ENCODE measurements at places on chromosomes 16 and 17.

- DNase-seq: no peak
These were observed 29.4 kb upstream of the MLKL start for GRCh38 chr16:74729783-74730683.

DNA sequence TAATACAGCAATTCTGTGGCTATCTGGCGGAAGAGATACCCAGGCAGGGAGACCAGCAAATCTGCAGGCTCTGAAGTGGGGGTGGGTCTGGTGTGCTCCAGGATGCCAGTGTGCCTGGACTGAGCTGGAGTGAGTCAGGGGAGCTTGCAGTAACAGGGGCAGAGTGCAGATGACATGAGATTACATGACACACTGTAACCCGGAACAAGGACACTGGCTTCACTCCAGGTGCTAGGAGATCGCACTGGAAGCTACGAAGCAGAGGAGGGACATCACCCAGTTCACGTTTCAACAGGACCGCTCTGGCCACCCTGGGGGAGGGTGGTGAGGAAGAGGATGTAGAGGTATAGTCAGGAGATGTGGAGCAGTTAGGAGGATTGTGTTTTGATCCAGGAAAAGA lies 475.6 kb downstream of the CDH13 start:
- no peak for DNase-seq

DNA sequence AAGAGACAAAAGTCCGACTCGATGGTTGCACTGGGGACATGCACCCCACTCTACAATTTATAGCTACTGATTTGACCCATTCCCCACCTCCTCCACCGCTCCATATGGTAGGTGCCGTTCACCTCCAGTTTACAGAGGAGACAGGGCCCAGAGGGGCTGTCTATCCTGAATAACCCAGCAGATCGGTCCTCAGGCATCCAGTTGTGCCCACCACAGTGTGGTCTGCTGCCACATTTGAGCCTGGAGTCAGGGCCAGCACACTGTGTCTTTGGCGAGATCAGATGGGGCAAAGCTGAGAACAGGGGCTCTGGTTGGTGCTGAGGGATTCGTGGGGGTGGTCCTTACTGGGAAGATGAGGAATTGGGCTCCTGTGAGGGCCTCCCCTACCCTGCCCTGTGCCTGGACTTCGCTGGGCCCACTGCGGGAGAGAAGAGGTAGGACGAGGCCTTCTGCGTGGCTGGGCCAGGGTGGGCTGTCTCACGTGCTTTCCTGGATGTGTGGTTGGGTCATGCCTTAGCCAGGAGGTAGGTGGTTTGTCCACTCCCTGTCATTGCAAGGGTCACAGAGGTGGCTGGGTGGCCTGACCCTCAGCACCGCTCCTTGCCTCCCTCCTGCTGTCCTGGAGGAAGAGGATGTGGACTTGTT lies 2.8 kb downstream of the ADCY7 start:
- DNase-seq: no peak

- no peak for DNase-seq
These were observed 19.5 kb downstream of the PMM2 start for GRCh38 chr16:8816967-8817655.

DNA sequence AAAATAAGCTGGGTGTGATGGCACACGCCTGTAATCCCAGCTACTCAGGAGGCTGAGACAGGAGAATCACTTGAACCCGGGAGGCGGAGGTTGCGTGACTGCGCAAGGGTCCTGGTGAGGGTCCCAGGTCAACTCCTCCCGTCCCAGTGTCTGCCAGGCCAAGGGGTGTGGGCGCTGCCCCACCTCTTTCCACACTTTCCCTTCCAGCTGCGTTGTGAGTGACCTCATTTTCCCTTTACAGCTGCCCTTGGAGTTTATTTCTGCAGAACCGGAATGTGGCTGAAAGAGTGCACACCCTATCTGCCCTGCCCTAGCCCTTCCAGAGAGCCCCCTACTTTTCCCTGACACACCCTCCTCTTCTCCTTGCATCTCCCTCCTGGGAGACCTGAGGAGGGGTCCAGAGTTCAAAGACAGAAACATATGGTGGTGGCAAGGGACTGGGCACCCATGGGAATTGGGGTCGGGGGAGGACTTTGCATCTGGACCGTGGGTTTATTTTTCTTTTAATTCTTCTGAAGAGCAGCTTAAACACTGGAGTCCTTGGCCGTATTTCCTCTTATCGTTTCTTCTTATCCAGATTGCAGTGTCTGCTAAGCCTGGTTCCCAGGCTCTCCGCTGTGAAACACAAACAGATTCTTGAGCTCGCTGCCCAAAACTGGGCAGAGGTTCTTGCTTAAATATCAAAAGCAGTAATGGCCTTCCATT lies 20.9 kb downstream of the MRC2 start:
- DNase-seq: no peak

GRCh38 chr16:74261068-74261467 lies 35.5 kb upstream of the PSMD7 start:
- DNase-seq: no peak

- no peak for DNase-seq
These were observed 4.3 kb downstream of the SPPL2C start for GRCh38 chr17:45848868-45849535.

- no peak for DNase-seq
These were observed 429 bp downstream of the KIF1C start for GRCh38 chr17:4998027-4998731.

GRCh38 chr16:11530171-11530940 lies 56.4 kb downstream of the LITAF start:
- no peak for DNase-seq

GRCh38 chr16:9061358-9061813 lies 30.1 kb upstream of the HAPSTR1 start:
- DNase-seq: no peak

DNA sequence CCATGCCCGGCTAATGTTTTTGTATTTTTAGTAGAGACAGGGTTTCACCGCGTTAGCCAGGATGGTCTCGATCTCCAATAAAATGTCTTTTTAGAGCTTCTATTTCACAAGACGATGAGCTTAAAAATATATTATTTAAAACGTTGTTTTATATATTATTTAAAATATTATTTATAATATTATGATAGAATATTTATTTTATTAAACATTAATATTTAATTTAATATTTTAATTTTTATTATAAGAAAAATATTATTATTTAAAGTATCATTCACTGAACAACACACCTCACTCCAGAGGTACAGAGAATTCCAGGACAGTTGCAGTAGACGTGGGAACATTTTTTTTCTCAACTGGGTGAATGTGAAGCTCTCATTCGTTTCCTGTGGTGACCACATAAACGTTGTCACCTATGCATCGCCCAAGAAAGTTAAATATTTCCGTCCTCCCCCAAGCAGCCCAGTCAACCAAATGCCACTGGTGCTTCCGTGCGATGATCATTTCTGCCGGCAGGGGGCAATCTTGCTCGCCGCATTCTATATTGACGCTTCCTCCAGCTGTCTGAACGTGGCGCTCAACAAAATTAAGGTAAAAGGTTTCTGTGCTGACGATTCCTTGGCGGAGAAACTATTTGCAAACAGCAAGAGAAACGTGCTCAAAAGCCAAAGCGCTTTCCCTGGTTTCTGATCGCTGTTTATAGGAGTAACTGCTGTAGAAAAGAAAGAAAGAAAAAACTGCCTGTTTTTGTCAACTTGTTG lies 41.7 kb upstream of the PRSS54 start:
- DNase-seq: peak; percentile 79

DNA sequence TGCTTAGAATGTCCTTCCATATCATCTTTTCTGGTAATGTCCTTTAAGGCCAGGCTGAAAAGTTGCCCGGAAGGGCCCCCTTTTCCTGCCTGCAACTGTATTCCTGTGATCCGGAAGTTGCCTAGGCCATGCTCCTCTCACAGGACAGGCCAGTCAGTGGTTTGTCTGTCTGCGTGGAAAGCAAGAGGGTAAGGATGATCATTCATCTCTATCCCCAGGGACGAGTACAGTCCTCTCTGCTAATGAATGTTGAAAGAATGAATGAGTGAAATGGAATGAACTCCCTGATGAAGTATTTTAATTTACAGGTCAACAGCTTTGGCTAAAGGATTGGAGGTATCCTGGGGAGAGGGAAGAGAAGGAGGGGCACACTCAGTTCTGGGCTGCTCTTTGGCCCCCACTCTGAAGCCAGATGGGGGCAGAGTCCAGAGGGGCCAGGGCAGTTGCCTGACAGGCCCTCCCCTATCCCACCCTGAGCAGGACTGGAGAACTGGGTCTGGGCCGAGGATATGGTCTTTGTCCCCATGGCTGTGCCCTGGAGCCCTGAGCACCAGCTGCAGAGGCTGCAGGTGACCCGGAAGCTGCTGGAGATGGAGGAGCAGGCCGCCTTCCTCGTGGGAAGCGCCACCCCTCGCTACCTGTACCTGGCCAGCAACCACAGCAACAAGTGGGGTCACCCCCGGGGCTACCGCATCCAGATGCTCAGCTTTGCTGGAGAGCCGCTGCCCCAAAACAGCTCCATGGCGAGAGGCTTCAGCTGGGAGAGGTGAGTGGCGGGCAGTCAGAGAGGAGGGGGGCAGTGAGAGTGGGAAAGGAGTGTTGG lies 3.2 kb downstream of the AOC3 start:
- no peak for DNase-seq

- no peak for DNase-seq
These were observed 37.9 kb upstream of the ABCA8 start for GRCh38 chr17:68993112-68993511.

- no peak for DNase-seq
These were observed 824 bp upstream of the PSME3 start for GRCh38 chr17:42832213-42832933.

DNA sequence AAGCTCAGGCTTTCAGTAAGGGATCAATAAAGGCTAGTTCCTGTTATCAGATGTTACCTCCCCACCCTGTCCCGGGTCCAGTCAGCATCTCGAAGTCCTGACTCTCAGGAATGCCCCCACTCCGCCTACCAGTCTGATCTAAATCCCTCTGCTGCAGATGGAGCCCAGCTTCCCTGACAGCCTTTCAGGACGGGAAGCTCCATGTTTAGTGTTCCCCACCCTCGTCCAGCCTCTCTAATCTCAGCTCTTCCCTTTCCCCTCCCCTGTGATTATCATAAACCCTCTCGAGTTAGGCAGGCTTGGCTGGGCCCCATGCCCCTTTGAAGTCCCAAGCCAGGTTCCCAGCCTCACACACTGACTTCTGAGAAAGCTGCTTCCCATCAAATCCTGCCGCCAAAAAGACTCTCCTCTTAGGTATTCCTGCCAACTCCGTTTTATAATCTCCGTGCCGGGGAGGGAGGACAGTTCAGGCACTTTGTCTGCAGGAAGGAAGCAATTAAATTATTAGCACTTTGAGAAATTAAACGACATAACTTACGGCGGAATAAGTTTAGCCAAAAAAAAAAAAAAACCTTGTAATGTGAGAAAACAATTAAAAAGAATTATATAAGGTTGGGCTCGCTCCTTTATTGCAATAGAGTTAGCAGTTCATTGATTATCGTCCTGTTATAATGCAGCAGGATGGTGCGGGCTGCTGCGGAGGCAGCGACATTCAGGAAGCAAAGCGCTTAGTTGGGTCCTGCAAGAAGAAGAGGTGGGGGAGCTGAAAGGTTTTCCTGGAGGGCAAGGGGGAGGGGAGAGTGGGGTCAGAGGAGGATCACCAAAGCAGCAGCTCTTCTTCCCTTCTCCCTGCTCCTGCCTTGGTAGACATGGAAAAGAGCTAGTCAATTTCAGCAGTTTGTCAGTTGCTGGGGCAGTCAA lies 16.8 kb upstream of the ETV4 start:
- no peak for DNase-seq

GRCh38 chr17:81519284-81520020 lies 6.9 kb upstream of the ACTG1 start:
- DNase-seq: peak; percentile 66

DNA sequence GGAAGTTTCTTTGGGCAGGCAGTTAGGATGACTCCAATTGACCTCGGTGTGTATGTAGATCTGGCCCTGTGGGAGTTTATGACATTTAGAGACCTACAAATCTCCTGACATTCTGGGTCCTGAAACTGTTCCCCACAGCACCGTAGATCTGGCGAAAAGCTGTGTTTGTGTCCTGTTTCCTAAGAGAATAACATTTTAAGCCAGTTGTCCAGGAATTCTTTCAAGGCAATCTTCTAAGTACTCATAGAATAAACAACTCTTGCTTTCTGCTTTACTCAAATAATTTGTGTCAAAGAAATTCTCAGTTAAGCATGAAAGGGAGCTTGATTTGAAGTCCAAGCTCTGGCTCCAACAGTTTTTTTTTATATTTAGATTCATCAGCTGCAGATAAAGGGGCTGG lies 78.5 kb upstream of the ELAC2 start:
- no peak for DNase-seq

GRCh38 chr17:41651625-41652460 lies 27.5 kb upstream of the KRT17 start:
- DNase-seq: no peak

DNA sequence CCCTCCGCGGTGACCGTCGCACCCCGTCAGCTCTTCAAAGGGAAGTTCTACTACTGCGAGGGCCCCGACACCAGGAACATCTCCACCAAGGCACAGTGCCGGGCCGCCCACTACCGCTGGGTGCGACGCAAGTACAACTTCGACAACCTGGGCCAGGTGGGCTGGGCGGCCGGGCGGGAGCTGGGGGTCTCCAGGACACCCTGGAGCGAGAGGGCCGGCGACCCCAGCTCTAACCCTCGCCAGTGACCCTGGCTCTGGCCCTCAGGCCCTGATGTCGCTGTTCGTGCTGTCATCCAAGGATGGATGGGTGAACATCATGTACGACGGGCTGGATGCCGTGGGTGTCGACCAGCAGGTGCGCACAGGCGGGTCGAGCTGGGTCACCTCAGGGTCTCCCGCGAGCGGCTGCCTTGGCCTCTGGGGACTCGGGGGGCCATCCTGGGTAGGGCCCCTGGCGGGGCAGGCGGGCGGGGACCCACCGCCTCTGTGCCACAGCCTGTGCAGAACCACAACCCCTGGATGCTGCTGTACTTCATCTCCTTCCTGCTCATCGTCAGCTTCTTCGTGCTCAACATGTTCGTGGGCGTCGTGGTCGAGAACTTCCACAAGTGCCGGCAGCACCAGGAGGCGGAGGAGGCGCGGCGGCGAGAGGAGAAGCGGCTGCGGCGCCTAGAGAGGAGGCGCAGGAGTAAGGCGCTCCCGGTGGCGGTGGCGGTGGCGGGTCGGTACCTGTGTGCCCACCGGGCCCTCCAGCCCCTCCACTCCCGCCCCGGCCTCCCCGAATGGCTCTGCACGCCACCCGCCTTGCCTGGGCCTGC lies 13.4 kb downstream of the TPSG1 start:
- no peak for DNase-seq

GRCh38 chr17:8630227-8630801 lies at the start of gene MYH10:
Gene MYH10, minus strand, starts transcription at chr17:8630725. Its CDS starts 7,479 bp downstream, at chr17:8623246.
- DNase-seq: no peak

DNA sequence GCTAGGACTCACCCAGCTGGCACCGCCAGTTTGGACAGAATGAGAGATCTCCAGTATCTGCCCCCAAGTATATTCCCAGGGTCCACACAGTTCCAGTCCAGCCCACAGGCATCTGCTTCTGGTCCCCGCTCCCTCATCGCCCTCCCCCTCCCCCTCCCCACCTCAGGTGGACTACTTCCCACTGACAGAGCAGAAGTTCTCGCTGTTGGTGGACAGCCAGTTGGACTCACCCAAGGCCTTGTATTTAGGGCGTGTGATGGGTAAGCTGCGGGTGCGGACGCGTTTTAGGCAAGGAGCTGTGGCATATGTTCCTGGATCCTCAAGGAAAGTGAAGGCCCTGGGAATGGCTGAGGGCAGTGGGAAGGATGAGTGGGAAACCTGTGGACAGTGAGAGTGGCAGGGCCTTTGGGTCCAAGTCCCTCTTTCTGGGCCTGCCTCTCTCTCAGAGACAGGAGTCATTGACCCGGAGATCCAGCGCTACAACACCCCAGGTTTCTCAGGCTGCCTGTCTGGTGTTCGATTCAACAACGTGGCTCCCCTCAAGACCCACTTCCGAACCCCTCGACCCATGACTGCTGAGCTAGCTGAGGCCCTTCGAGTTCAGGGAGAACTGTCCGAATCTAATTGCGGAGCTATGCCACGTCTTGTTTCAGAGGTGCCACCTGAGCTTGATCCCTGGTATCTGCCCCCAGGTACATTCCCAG lies 14.9 kb downstream of the CNTNAP1 start:
- no peak for DNase-seq

Data from activated CD4-positive, alpha-beta T cell treated with anti-CD3 and anti-CD28 coated beads, Interleukin-2, amount 50 U/mL, for 4 hours (primary cell).